ENCODE measurements at places on chromosomes 1 and 21. TPM values are rescaled to one million over a fixed set of nuclear protein-coding genes. Genes with fewer than 3 reads are reported as not detected.

- DNase-seq: no peak
Observed at GRCh38 chr1:209512821-209513220, 70.7 kb upstream of the CAMK1G start.

- DNase-seq: no peak
Observed at GRCh38 chr1:154982341-154982740, 803 bp upstream of the FLAD1 start.

Gene IFNLR1
- not detected for total RNA-seq

Gene SH2D1B
- total RNA-seq: not detected

Gene SLC45A3
- total RNA-seq: 1.6 TPM

Data from osteocyte (in vitro differentiated cells).